ENCODE measurements at places on chromosomes 12 and 14.

DNA sequence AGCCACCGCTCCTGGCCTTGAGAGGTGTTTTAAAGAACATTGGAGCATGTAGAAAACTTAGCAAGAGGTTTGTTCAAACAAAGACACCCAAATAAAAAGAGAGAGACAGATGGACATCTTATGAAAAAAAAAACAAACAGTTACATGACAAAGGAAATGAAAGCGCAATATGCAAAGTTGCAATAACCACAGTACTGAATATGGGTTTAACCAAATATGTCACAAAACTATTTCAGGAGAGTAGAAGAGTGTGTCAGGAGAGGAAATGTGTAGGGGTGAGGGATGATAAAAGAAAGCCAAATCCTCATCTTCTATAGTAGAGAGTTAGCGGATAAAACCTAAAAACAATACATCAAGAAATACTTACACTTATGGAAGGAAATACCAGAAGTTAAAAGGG, 98.4 kb downstream of the GTF2A1 start:
- DNase-seq: no peak

DNA sequence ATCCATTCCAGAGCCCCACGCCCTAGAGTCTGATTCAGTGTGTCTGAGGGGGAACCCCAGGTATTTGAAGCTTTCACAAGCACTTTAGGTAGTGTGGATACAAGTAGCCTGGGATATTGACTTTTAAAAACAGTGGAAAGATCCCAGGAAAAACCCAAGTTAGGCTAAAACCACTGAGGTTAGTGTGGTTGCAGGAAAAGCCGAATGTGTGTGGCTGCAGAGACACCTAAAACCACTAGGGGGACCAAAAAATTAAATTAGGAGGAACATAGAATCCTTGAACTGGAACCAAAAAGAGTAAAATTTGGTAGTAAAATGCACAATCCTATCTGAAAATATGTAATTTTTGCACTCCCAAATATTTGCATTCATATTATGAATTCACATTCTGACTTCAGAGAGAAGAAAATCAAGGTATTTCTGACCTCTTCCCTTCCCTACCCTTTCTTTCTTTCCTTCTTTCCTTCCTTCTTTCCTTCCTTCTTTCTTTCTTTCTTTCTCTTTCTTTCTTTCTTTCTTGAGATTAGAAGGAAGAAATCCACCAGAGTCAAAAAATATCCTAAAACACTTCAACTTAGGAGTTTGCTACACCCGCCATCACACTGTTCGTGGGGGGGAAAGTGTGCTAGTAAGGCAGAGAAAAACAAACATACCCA, 37.8 kb downstream of the SLCO1A2 start:
- DNase-seq: no peak

- DNase-seq: no peak
Observed at GRCh38 chr12:113702836-113703235, 231.2 kb upstream of the LHX5 start.

GRCh38 chr12:106276032-106276740, 26.3 kb upstream of the TCP11L2 start:
- DNase-seq: no peak

DNA sequence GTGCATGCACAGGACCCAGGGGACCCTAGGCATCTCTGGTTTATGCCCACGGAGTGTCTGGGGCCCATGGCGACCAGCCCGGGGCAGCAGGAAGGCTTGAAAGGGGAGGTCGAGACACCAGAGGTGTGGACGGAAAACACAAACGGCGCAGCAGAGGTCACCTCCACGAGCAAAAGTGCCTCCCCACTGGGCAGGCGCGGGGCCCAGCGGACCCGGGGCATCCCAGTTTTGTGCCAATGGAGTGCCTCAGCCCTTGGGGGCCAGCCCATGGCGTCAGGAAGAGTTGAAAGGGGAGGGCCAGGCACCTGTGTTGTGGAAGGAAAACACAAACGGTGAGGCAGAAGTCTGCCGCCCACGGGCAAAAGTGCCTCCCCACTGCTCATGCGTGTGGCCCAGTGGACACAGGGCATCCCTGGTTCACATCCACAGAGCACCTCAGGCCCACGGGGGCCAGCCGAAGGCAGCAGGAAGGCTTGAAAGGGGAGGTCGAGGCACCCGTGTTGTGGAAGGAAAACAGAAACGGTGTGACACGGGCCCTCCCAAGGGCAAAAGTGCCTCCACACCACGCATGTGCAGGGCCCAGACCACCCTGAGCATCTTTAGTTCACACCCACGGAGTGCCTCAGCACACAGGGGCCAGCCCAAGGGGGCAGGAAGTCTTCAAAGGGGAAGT, 378.8 kb downstream of the ALG10 start:
- DNase-seq: peak; percentile 6

GRCh38 chr14:89845346-89845745, 109.2 kb downstream of the EFCAB11 start:
- DNase-seq: no peak

DNA sequence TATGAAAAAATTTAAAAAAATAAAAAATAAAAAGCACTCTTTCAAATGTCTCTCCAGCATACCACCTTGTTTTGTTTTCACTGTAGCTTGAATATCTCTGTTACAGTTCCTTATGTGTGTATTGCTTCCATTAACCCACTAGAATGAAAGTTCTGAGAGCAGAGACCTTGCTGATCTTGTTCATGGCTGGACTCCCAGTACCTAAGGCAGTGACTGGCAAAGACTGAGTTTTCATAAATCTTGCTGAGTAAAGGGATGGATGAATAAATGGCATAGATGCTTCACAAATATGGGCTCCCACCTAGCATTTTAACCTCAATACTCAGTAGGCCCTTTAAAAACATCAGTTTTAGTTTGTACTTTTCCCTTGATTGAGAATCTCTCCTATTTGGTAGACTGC, 915.9 kb downstream of the DIO2 start:
- no peak for DNase-seq

DNA sequence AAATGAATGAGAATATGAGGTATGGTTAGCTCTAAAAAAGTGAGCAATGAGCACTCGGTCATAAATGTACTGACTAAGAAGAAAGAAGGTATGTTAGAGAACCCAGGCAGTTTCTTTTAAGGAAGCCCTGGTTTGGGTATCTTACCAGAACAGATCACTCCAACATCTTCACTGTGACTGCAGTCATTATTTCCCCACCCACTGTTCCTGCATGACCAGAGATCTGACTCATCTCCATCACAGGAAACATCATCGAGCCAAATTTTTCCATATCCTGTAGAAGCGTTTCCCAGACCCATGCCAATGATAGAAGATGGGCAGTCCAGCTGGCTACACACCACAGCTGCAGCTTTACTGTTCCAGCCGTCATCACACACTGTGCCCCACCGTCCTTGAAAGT, 48.0 kb downstream of the CD163L1 start:
- no peak for DNase-seq

DNA sequence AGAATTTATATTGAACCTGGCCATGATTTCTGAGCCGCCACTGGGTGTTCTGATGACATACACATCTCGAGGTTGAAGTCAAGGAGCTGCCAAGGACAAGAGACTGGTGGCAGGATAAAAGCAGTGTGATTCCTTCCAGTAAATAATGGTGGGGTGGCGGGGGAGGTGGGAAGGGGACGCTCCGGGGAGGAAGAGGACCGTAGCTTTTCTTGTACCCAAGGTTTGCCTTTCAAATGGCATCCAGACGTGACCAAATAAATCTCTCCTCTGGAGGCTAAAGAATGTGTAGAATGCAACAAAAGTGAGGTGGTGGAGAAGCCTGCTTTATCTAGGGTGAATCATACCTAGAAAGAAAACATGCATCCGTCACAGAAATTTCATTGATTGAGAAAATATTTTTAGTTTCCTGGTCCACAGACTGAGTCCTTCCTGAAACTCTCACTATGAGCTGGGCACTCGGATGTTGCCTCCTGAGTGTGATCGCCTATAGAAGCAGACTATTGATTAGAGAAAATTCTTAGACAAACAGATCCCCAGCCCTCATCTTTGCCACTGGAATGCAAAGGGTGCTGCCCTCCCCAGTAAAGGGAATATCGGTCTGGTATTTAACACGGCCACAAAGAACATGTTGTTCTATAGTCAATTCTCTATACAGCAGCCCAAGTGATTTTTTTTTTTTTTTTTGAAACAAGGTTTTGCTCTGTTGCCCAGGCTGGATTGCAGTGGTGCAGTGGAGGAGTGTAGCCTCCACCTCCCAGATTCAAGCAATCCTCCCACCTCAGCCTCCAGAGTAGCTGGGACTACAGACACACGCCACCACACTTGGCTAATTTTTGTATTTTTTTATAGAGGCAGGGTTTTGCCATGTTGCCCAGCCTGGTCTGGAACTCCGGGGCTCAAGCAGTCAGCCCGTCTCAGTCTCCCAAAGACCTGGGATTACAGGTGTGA, 112.1 kb downstream of the DPF3 start:
- DNase-seq: no peak

- DNase-seq: no peak
Observed at GRCh38 chr12:122862872-122863701, 27.8 kb downstream of the HIP1R start.

DNA sequence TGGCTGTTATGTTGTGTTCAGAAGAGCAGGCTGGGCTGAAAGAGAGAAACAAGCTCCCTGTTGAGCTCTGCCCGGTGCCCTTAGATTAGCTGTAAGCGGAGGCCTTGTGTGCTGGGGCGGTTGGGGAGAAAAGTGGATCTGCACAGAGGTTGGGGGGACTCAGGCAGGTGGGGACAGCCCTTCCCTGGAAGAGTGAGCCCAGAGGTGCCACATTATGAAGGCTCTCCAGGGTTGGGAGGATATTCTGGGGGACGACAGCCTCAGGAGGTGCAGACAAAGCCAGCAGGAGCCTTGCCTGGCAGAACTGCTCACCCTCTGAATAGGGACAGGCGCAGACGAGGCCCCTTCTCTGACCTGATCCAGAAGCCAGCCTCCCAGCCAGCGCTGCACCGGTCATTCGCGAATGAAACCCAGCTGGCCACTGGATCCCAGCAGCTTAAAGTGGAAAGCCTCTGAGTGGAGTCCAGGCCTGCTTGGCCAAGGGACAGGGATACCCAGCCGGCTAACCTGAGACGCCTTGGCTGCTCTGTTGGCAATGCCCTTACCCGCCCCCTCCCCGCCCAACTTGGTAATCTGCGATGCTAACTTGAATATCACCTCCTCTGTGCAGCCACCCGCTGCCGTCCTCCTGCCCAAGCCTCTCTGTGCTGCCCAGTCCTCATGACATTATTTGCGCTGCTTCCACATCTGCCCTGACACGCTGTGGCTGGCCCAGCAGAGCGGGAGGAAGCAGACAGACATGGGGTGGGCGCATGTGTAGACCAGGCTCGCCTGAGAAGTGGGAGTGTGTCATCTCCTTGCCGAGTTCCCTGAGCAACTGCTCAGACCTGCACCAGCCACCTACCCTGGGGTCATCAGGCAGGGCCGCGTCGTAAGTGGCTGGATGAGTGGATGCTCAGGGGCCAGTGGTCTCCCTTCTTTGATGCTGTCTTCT, 5.6 kb downstream of the HIP1R start:
- peak; percentile 33 for DNase-seq

DNA sequence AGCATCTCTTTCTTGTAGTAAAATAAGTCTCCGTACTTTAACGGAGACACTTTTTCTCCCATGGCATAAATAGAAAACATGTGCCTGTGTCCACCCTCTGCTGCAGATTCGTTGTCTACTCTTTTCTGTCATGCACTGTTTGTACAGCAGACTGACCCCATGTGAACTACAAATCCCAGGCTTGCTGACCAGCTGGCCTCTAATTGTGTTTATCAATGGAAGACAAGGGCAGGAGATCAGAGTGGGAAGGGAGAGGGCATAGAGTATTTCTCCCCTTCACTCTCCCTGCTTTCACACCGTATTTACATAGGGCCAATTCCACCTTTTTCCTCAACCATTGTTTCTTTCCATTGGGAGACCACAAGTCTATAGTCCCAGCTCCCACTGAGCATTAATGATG, 31.0 kb upstream of the TMTC2 start:
- DNase-seq: no peak

GRCh38 chr12:84920331-84920730, 7.7 kb upstream of the SLC6A15 start:
- no peak for DNase-seq

GRCh38 chr14:90522571-90523191, 125.9 kb downstream of the CALM1 start:
- DNase-seq: no peak

- no peak for DNase-seq
Observed at GRCh38 chr12:102568276-102568675, 87.9 kb upstream of the IGF1 start.

- no peak for DNase-seq
Observed at GRCh38 chr14:101582294-101582693, 21.0 kb downstream of the DIO3 start.

All from ascending aorta (tissue), 2 donors.